ENCODE measurements at places on chromosomes 5 and 9.

DNA sequence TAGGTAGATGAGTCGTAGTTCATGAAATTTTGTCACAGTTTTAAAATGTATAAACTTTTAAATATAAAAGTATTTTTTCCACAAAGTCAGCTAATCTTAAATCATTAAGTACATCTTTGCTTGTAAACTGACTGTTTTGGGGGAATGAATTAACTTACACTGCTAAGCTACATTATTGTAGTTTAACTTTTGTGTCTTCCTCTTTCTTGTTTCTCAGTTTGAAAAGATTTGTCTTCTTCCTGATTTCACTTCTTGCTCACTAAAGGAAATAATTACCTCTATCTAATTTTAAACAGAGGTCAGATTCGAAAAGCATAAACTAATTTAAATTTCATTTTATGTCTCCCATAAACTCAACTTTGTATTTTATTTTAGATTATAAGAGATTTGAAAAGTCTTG lies 5.7 kb downstream of the NIPSNAP3B start:
- no peak for DNase-seq

DNA sequence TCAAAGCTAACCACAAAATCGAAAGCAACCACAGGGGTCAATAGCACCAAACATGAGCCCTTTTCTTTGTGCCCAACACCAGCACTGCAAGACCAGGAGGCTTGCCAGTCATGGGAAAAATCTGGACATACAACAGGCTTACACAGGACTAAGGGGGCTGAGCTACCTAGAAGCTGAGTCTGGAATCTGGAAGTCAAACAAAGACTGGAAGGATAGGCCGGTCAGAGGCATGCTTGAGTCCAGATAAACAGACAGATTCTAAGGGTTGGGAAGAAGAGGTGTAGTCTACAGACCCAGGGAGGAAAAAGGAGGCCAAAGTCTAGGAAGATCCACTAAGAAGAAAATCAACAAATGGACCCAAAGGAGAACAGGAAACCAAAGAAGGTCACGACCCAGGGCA lies 73.3 kb downstream of the MYO10 start:
- DNase-seq, result no peak

GRCh38 chr9:89536145-89536574 lies 38.2 kb upstream of the SEMA4D start:
- no peak for DNase-seq

- no peak for DNase-seq
Measured at GRCh38 chr9:16155878-16156277, 603.0 kb downstream of the CCDC171 start.

DNA sequence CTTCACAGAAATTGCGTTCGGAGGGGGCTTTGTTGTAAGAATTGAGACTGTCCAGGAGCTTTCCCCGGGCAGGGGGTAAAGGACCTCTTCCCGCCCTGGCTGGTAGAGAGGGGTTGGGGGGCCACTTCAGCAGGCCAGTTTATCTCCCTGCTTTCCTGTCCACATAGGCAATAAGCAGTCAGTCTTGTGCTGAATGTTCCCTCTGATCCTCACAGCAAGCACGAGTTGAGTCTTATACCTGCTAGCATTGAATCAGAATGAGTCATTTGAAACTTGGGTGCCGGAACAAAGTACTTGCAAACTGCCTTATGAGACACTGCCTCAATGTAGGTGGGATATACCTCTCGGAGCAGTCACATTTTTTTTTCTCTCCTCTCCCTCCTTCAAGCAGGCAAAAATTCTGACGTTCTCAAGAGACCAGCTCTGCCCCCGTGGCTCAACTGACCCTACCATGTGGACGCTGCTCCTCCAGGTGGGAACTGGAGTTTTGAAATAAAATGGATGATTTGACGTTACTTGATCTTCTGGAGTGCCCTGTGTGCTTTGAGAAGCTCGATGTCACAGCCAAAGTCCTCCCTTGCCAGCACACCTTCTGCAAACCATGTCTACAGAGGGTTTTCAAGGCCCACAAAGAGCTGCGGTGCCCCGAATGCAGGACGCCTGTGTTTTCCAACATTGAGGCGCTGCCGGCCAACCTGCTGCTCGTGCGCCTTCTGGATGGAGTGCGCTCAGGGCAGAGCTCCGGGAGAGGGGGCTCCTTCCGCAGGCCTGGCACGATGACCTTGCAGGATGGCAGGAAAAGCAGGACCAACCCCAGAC lies 1.3 kb downstream of the SH3RF2 start:
- no peak for DNase-seq

DNA sequence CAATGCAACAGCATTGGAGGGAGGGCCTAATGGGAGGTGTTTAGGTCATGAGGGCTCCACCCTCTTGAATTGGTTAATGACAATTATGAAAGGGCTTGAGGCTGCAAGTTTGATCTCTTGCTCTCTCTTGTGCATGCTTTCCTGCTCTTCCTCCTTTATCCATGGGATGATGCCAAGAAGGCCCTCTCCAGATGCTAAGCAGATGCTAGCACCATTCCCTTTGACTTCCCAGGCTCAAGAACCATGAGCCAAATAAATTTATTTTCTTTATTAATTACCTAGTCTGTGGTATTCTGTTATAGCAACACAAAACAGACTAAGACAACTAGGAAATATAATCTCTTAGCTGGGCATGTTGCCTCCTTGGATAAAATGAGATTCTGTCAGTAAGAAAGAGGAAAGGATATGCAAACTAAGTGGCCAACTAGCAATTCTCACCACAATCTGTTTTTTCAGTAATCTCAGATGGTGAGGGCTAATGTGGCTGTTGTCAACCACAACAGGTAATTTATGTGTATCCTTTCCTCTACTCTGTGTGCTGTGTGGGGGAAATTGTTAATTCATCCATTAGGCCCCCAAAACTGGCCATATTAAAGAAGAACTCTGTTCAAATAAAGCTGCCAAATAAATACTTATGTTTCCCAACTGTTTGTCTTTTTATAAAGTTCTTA lies 269.1 kb upstream of the CD180 start:
- peak; percentile 12 for DNase-seq

- no peak for DNase-seq
Measured at GRCh38 chr5:33287242-33287641, 153.5 kb upstream of the TARS1 start.

DNA sequence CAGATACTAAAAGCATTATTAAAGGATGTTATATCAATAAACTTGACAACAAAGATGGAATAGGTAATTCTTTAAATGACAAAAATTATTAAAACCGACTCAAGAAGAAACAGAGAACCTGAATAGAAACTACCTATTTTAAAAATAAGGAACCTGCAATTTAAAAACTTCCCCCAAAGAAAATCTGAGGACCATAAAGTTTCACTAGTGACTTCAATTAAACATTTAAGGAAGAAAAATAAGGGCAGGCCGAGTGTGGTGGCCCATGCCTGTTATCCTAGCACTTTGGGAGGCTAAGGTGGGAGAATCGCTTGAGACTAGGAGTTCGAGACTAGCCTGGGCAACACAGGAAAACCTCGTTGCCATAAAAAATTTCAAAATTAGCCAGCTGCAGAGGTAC lies 99.6 kb downstream of the FANCC start:
- no peak for DNase-seq

DNA sequence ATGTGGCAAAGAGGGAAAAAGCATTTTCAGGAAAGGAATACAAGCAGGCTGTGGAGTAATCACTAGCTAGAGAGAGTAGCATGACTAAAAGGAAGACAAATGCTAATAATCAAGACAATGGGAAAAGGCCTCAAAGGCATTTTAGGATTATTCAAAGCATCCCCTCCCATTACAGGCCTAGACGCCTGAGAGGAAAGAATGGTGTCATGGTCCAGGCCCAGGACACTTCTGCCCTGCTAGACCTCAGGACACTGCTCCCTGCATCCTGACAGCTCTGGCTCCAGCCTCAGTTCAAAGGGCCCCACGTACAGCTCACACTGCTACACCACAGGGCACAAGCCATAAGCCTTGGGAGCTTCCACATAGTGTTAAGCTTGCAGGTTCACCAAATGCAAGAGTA lies 40.8 kb upstream of the SHISAL2B start:
- no peak for DNase-seq

DNA sequence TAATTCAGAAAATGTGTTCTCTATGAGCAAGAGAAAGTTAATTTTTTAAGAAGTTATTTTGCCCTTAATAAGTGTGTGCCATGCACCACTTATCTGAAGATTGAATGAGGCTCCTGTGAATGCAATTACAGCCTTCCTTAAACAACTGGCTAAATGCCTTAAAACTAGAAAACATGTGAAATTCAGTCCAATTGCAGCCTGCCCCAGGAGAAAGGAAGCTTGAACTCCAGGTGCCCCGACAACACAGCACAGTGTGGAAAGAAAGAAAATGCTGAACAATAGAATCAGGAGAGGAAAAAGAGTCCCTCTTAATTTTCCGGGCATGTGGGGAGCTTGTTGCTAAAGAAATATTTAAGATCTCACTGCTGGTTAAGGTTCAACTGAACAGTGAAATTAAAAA lies 8.8 kb downstream of the LHFPL2 start:
- no peak for DNase-seq

- no peak for DNase-seq
Measured at GRCh38 chr5:56282216-56282615, 49.1 kb upstream of the ANKRD55 start.

GRCh38 chr5:66655395-66656324 lies 59.5 kb downstream of the MAST4 start:
- no peak for DNase-seq

- no peak for DNase-seq
Measured at GRCh38 chr5:61767231-61768080, 435.4 kb downstream of the ZSWIM6 start.

DNA sequence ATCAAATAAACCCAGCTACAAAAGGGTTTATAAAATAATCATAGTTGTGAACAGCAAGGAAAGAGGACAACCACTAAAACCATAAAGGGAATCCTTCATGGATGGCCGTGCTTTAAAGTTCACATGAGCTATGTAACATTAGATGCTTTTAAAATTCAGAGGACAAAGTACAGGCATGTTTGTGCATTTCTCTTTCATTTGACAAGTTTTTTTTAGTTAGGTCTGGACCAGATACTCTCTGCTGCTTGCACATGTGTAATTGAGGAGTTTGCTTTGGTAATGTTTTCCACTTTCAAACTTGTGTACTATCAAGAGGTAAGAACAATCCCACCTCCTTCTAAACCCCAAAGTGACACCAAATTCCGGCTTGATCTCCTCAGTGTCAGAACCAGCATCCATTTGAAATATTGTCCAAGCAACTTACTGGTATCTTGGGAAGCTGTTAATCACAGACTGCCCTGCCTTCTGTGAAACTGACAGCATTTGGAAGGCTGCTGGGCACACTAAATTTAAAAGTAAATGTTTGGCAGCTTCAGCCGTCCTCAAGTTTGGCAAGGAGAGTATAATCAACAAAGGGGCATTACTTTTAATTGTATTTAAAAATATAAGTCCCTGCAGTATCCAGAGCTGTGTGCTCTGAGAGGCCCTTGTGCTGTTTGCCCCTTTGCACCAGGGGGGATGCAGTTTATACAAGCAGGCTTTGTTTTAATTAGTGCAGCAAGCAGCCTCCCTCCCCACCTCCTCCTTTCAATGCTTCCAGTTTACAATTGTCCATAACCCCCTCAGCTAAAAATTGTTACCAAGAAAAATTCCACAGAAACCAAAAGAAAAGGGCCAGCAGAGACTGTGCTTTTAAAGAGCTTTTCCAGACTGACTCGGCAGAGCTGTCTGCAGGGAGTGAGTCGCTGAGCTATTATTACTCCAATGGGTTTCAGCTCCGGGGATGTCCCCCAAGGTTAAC lies 328.3 kb upstream of the MPDZ start:
- DNase-seq, result no peak

DNA sequence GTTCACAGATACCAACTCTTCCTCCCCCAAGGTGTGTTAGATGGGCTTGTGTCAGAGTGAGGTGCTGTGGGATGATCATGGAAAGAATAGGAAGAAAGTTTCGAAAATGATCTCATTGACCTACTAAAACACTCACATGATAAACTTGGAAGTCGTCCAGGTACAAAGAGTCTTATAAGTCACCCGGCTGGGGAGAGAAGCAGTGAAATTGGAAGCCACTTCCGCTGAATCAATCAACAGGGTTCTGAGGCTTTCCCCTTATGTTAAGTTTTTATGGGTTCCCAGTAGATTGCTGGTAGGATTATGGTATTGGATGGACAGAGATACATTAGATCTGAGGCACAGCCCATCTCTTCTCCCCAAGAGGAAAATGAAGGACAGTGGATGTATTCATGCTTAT lies 218.8 kb upstream of the MSX2 start:
- no peak for DNase-seq

DNA sequence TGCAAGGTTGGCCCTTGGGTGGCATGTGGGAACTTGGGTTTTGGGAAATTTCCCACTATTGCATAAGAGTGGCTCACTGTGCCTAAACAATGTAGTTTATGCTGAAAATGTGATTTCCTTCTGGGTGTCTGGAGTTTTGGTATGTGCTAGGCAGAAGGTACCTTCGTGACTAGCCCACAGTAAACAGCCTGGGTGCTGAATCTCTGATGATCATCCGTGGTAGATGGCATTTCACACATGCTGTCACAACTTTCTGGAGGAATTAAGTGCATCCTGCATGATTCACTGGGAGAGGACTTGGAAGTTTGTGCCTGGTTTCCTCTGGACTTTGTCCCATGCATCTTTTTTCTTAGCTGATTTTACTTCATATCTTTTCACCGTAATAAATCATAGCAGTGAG lies 64.5 kb downstream of the LNPEP start:
- DNase-seq, result no peak

- no peak for DNase-seq
Measured at GRCh38 chr9:121837113-121837961, 185.9 kb downstream of the DAB2IP start.

GRCh38 chr9:131650254-131650653 lies 89.6 kb downstream of the RAPGEF1 start:
- peak; percentile 48 for DNase-seq

DNA sequence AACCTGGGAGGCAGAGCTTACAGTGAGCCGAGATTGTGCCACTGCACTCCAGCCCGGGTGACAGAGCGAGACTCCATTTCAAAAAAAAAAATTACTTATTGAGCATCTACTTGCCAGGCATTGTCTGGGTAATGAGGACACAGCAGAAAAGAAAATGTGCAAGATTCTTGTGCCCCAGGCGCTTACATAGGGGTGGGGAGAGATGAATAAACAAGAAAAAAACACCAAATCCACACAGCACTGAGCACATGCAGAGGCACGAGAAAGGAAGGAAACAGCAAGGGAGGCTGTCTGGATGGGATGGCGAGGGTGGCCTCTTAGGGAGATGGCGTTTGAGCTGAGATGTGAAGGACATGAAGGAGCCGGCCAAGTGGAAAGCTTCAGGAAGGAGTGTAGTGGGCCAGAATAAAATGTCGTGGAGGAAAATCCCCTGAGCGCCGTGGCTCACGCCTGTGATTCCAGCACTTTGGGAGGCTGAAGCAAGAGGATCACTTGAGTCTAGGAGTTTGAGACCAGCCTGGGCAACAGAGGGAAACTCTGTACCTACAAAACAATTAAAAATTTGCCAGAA lies 13.9 kb downstream of the DYNC2I2 start:
- no peak for DNase-seq
